Omental fat pad (tissue), 4 donors: ENCODE measurements at places on chromosomes 2 and 18. TPM values are rescaled to one million over a fixed set of nuclear protein-coding genes. Genes with fewer than 3 reads are reported as not detected.

GRCh38 chr2:236545248-236545658 lies 24.4 kb upstream of the ACKR3 start:
- DNase-seq = no peak

DNA sequence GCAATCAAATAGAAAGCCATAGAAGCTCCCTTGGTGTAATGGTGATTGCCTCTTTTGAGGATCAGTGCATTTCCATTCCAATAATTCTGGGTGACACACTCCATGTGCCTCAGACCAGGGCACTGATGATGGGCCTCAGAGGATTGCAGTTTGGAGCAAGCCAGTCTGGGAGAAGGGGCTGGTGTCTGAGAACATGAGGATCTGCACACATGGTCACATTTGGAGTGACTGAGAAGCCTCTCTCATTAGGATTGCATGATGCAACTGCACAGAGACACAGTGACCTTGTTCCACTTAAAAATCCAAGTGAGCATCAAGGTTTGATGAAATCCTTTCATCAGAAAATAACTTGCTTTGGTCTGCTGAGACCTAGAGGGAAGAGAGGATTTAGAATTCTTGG lies 216.4 kb downstream of the ANKRD30B start:
- no peak for DNase-seq

GRCh38 chr18:22643731-22644130 lies 226.0 kb upstream of the CTAGE1 start:
- no peak for DNase-seq

- DNase-seq = no peak
These were observed 68.1 kb downstream of the MYOM1 start for GRCh38 chr18:3151399-3152264.

- no peak for DNase-seq
These were observed 9.1 kb upstream of the SAP130 start for GRCh38 chr2:128036748-128037607.

DNA sequence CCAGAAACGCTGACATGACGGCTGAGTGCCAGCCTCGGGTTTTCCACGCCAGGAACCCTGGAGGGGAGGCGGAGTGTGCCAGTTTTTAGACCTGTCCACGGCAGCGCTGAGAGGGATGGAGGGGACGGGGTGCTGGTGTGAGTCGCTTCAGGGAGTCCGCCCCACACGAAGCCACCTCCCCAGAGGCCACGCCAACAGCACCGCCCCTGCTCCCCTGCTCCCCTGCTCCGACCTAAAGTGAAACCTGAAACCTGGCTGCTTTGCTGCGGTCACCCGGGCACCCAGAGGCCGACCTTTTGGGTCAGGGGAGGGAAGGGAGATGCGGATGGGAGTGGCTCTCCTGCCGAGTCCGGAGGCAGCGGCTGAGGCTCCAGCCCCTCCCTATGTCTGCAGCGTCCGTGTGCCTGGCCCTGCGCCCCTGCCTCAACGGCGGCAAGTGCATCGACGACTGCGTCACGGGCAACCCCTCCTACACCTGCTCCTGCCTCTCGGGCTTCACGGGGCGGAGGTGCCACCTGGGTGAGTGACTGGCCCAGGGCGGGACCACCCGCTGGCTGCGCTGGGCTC lies 38.1 kb downstream of the SNED1 start:
- DNase-seq = no peak

DNA sequence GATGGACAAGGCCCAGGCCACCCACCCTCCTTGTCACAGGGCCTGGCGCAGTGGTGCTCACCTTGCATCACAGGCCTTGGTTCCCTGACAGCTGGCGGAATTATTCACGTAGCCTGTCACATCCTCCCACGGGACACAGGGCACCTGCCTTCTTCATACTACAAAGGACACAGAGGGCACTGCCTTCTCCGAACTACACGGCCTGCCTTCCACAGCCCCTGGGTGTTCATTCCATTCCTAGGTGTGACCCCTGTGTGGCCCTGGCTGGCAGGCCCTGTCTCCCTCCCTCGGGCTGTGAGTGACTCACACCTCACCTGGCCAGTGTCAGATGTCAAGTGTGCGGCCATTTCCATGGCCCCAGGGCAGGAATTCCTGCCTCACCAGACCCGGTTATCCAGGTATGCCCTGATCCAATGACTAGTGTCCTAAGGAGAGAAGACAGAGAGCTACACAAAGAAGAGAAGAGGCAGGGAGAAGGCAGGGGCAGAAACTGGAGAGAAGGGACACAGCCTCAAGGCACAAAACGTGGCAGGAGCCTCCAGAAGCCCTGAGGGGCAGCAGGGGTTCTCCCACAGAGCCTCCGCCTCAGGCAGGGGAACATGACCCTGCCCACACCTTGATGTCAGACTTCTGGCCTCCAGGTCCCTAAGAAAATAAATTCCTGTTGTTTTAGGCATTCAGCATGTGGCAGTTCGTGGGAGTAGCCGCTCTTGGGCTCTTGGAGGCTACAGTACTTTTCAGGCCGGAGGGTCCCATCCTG lies 43.4 kb downstream of the MBP start:
- no peak for DNase-seq

- DNase-seq = no peak
These were observed 31.4 kb upstream of the ACKR3 start for GRCh38 chr2:236538242-236538641.

DNA sequence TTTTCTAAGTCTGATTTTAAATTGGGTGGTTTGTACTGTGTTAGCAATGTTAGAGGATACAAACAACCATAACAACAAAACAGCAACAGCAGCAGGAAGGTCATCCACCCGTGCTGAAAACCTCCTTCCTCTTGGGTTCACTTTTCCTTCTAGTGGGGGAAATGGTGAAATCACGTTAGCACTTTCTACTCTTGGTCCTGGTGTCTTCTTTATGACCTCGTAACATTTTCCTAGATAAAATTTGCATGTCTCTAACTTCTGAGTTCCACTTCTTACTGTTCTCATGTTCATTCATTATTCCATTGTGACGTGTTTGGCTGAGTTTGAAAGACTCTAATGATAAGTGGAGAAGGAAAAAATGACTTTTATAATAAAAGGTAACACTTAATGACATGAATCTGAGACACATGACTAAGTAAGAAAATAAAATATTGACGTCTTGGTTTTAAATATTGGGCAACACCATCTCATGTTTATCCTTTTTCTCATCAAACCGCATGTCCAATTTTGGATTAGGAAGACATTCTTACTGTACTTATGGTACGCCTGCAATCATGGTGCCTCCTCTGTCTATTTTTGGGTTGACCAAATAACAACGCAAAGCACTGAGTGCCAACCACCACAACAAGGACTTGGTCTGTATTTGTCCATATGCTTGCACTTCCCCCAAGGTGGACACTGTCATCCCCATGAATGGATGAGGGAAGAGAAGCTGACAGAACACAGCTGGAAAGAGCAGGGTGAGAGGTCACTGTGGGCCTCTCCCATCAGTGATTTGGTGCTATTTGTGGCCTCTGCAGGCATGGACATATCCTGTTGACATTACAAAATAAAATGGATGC lies 25.7 kb upstream of the IL1R1 start:
- DNase-seq = no peak

DNA sequence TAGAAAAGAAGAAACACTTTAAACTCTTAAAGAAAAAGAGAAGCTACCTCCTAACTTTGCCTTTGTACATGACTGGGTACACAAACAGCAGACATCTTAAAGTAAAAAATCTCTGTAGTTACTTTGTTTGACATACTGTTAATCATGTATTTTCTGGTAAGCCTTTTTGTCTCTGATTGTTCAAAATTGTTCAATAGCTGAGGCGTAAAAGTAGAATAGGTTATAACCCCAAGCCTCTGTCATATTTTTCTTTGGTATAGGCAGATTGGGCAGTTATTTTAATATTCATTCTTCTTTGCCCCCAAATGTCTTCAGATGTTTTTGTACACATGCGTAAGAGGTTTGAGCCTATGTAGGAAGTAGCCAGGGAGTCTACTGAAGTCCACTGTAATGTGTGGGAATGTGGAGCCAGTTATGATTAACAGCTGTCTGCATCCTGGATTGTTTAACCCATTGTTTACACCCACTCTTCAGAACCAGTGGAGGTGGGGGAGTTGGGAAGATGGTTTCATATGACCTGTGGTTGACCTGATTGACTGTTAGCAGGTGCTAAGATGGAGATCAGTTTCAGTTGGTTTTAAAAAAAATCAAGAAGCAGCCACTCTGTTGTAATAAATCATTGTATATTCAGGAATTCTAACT lies 150.5 kb downstream of the TANC1 start:
- DNase-seq = no peak

DNA sequence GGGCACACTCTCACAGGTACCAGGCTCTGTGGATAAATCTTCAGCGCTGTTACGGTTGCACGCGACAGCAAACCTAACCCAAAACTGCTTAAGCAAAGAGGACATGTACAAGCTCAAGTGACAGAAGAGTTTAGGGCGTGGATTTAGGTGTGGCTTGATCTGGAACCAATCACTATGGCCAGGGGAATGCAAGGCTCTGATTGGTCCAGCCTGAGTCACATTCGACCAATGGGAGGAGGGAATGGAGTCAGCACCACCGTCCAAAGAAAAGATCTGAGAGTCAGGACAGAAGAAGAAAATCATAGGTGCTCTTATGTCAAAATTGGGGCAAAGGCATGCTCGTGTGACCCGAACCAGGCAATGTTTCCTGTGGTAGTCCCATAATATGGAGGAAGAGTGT lies 139.0 kb downstream of the TRIM43 start:
- no peak for DNase-seq

DNA sequence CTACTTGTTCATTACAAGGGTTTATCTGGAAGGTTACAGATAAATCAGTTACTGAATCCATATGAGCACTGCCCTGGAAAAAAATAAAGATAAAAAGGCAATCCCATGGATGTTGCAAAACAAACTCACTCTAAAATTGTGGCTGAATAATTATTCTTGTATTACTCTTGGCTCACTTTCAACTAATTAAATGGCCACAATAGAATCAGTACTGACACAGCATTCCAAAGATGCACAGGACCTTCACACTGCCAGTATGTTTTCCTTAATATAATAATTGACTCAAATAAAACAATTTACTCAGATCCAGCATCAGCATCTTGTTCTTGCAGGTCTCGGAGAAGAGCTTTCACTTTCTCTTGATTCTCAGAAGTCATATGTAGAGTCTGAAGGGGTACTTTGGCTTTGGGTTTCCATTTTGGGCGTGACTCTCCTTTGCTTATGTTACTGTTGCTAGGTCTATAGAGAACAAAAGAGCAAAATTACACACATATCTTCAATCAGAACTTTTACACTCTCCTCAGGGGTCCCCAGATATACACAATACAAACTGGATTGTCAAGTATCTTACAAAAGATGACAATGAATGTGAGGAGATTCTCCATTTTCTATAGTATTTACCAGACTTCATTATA lies 12.6 kb downstream of the DHX57 start:
- DNase-seq = no peak

GRCh38 chr2:1047485-1047884 lies 96.8 kb downstream of the SNTG2 start:
- DNase-seq = no peak

DNA sequence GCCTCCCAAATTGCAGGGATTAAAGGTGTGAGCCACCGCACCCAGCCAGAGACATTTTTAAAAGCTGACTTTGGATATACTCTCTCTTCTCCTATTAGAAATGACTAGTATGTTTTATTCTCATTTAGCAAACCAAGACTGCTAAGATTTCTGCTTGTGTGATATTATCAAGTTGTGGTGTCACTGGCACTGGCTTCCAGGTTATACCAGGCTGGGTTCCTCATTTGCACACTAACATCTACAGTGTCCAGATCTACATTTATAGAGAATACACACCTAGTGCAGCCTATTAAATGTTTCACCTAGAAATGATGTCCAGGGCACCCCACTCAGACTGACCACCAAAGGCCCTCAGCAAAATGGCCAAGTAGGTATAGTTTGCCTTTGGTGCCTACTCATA lies 265.3 kb upstream of the STON1 start:
- DNase-seq = no peak

DNA sequence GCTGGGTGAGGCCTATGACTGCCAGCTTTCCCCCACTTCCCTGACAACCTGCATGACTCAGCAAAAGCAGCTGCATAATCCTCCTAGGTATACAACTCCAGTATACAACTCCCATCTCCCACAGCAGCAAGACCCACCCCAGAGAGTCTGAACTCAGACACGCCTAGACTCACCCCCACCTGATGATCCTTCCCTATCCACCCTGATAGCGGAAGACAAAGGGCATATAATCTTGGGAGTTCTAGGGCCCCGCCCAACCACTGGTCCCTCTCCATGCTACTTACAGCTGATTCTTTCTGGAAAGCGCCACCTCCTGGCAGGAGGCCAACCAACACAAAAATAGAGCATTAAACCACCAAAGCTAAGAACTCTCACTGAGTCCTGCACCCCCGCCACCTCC lies 296.5 kb downstream of the DCC start:
- no peak for DNase-seq

- DNase-seq = no peak
These were observed 8.4 kb upstream of the POU3F3 start for GRCh38 chr2:104845552-104845931.

DNA sequence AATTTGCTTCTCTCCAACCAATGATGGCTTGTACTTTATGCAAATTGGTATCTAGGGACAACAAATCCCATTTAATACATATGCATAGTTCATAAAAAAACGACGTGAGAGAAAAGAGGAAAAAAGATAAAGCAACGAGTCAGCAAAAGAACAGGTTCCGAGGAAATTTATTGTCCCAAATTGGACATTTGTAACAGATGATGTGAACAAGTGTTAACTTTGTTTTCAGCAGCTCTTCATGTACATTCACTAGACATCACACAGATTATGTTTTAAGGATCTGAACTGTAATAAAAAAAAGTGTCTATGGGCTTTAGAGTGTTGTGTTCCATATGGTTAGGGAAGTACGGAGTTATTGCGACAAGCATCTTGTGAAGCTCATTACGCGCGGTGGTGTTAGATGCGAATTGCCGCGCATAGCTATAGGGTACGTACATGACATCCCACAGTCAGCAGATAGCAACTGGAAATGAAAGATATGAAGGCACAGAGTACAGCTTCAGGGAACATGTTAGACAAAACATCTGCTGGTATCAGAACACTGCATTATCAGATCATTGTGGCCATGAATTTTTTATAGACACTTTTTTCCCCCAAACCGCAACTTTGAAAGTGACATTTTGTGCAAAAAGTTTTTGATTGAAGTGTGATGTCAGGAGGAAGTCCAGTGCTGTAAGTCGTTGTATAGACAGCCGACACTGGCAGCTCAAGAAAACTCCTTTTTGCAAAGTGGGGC lies 1073.1 kb upstream of the FANCL start:
- DNase-seq = no peak

The KLHL14 gene
- 0.24 TPM for total RNA-seq

The PROM2 gene
- 1.3 TPM for total RNA-seq

The PPIL3 gene
- total RNA-seq = 14.7 TPM

The MTCL1 gene
- 3.5 TPM for total RNA-seq

The GPR35 gene
- total RNA-seq = 2.3 TPM

The RNF103 gene
- 22.7 TPM for total RNA-seq

The NGEF gene
- total RNA-seq = 1.9 TPM

The CNGA3 gene
- total RNA-seq = not detected
